Myocyte (in vitro differentiated cells): ENCODE measurements at places on chromosomes 13 and 19. TPM values are rescaled to one million over a fixed set of nuclear protein-coding genes. Genes with fewer than 3 reads are reported as not detected.

The DPRX gene
- not detected in 2 replicates for total RNA-seq

The MEIOSIN gene
- not detected in 2 replicates for total RNA-seq

The SMIM44 gene
- total RNA-seq = not detected in 2 replicates

The KCNRG gene
- total RNA-seq = 2.8 TPM in 1 of 2 replicates, not detected in the other

The KIR2DL3 gene
- total RNA-seq = not detected in 2 replicates

The CBARP gene
- 4.0 and 4.8 TPM in 2 replicates for total RNA-seq

The PLPPR3 gene
- total RNA-seq = 0.16 and 0.26 TPM in 2 replicates

The AP1M2 gene
- 1.6 TPM in 1 of 2 replicates, not detected in the other for total RNA-seq

The AMER2 gene
- total RNA-seq = not detected in 2 replicates

The RUBCNL gene
- total RNA-seq = 0.26 and 1.9 TPM in 2 replicates

The C19orf85 gene
- total RNA-seq = not detected in 2 replicates

The ZNF836 gene
- 4.5 and 4.8 TPM in 2 replicates for total RNA-seq

The ADGRE3 gene
- not detected in 2 replicates for total RNA-seq

The TMC4 gene
- total RNA-seq = 0.86 and 4.2 TPM in 2 replicates

The OR7A17 gene
- total RNA-seq = not detected in 2 replicates

The SPIB gene
- total RNA-seq = 0.73 and 2.4 TPM in 2 replicates

The ISYNA1 gene
- total RNA-seq = 5.0 and 11.7 TPM in 2 replicates

The GFY gene
- total RNA-seq = not detected in 2 replicates

The CPT1C gene
- total RNA-seq = 1.4 and 1.7 TPM in 2 replicates

The CABP5 gene
- not detected in 2 replicates for total RNA-seq

The MUC16 gene
- not detected in 2 replicates for total RNA-seq
